ENCODE measurements at places on chromosomes 13 and 19.

DNA sequence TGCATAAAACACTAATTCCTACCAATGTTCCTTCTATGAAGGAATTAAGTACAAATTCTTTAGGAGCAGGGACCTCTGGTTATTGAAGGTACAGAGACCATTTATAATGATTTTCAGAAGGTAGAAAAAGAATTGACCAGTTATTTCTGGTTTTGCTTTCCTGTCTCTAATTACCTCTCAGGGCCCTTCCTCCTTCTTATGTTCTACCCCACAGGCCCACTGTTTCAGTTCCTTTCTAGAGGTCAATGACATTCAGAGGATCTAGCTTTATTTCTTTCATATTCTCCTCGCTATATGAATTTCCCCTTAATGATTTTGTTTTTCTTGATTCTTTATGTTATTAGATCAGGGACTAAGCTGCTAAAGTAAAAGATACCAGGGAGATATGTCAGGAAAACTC, 345.0 kb upstream of the SPRY2 start:
- no peak for DNase-seq

GRCh38 chr19:13700621-13701020, 63.7 kb upstream of the MRI1 start:
- DNase-seq, result no peak

DNA sequence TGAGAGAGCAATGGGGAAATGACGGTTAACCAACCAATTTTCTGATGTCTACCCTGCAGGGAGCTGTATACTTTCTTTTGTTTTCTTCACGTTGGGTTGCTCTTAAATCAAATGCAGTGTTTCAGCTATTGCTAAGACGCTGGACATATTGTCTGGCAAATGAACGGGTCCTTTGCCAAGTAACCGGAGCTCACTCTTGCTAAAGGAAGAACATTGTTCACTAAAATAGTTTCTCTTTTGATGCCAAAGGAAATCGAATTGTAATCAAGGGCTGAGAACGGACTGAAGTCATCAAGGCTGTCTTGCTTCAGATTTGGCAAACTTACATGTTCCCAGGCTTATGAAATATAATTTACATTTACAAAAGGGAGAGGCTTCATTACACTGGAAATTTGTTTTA, 142.3 kb upstream of the ARGLU1 start:
- DNase-seq, result no peak

DNA sequence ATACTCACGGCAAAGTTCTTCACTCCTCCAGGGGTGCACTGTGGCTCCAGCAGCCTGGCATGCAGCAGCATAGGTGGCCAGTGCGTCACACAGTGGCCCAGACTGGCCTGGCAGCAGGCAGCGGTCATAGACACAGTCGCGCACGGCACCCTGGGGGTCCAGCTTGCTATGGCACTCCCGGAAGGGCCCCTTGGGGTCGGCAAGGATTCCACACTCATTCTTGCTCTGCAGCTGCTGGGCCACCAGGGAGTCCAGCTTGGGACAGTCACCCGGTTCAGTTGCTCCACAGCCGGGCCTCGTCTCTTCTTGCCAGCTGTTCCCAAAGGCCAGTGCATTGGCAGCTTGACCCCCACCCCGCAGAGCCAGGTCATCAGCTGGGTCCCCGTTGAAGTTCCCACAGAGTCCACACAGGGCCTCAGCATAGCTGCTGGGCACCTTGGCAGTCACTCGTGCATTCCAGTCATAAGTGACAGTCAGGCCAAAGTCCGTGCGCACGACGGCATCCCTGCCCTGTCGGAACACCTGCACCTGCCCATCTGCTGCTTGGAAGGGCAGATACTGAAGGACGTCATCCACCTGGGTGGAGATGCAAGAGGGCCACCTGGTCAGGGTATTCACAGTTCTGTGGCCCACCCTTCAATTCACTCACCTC, 20.6 kb downstream of the FCGBP start:
- DNase-seq, result no peak

GRCh38 chr19:45827459-45828093, 12.5 kb upstream of the RSPH6A start:
- no peak for DNase-seq

GRCh38 chr13:110593430-110594130, 21.8 kb upstream of the NAXD start:
- DNase-seq, result no peak

DNA sequence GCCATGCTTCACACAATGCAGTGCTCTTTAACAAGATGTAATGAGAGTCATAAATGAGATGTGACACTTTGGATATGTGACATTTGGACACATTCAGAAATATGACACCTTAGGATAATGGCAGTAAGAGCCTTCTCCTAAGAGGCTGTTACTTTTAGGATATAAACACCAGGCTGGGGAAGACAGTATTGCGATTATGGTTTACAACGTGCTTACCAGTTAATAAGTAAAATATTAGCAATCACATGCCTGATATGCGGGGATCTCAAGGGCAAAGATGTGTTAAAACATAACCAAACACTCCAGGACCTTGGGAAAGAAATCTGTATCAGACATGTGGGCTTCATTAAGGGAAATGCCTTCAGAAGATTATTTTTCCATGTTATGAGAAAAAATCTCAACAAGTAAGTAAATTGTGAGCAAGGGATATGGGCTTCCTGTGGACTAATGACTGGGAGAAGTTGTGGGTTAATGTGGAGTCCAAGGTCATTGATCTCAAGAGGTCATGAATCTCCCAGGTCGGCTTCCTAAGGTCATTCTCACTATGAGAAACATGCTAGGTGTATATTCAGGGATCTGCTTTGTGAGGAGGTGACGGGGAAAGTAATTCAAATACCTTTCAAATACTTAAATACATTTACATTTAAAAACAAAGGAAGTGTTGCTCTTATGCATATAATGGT, 105.3 kb downstream of the STARD13 start:
- DNase-seq, result no peak

DNA sequence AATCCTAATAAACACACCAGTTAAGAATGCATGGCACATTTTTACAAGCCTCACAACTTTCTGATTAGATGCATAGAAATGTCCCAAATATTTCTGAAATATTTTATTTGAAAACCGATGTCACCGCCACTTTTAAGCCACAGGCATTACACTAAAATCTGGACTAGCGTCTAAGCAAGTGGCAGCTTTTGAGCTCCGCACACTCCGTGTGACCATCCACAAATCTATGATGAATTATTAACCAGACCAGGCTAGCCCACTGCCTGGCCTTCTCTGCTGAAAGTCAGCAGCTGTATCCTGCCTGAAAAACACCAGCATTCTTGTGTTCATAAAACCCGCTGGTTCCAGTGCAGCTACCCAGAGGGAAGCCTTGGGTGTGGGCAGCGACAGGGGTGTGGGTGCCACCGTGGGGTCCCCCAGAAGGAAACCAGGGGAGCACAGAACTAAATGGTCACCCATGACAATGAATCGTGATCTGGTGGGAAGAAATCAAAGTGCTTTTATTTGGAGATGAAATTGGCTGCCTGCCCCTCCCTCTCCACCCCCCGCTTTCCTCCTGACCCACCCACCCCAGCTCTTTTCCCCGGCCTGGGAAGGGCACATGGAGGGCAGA, 13.8 kb downstream of the RASA3 start:
- DNase-seq, result no peak

- peak; percentile 81 for DNase-seq
These were observed 630 bp downstream of the COQ8B start for GRCh38 chr19:40716031-40716481.

DNA sequence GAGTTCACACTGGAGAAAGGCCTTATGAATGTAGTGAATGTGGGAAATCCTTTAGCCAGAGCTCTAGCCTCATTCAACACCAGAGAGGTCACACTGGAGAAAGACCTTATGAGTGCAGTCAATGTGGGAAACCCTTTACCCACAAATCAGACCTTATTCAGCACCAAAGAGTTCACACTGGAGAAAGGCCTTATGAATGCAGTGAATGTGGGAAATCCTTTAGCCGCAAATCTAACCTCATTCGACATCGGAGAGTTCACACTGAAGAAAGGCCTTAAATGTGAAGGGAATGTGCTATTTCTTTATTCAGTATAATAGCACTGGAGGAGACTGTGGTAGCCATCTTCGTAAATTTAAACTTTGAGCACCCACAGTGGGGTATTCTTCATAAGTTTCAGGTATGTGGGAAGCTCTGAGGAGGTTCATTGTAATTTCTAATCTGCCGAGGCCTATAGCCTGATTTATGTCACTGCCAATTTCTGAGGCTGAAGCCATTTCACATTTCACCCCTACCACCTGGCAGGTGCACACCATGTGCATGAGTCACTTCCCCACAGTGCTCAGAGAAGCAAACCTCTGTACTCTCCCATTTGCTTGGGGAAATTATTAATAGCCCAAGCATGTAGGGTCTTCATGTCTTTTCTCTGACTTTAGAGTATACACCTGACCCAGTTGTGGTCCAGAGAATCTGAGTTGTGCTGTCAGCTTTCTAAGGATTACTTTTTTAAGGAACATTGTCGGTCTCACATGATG, 6.4 kb downstream of the ZNF551 start:
- no peak for DNase-seq

DNA sequence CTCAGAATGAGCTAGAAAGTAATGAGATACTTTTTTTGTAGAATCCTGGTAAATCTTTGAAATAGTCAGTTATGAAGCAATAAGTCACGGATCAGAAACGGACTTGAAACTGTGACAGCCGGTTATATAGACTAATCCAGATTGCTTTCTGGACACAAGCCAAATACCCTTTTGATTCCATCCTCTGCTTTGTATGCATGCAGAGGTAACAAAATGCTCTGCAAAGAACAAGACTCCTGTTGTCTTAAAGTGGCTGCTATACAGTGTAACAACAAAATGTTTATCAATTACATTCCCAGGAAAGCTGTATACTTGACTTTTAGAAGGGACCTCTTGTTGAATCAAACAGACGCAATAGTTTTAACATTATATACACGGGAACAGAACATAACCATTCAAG, 66.5 kb upstream of the STARD13 start:
- DNase-seq, result no peak

DNA sequence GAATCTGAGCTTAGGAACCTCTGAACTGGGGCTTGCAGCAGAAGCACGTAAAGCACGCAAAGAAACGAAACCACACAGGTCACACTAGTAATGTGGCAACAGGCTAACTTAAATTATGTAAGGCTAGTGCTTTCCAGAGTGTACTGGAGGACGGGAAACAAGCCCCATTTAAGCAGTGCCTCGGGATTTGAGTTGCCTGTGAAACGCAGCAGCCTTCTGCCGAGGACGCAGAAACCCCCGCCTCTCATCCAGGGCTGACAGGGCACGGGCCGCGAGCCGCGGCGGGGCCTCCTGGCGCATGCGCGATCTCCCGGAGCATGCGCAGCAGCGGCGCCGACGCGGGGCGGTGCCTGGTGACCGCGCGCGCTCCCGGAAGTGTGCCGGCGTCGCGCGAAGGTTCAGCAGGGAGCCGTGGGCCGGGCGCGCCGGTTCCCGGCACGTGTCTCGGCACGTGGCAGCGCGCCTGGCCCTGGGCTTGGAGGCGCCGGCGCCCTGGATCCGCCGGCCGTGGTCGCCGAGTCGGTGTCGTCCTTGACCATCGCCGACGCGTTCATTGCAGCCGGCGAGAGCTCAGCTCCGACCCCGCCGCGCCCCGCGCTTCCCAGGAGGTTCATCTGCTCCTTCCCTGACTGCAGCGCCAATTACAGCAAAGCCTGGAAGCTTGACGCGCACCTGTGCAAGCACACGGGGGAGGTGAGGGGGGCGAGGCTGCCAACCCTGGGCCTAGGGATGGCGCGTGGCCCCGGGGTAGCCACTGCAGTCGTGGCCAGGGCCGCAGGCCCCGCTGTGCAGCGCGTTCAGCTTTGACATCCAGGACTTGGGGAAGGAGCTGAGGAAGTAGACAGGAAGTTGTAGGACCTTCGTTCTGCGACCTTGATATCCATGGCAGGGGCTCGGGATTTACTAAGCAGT, at the start of gene GTF3A:
GTF3A (plus strand) TSS at position 374 of the 912 bp plus-strand sequence.
- DNase-seq, result peak; percentile 87

DNA sequence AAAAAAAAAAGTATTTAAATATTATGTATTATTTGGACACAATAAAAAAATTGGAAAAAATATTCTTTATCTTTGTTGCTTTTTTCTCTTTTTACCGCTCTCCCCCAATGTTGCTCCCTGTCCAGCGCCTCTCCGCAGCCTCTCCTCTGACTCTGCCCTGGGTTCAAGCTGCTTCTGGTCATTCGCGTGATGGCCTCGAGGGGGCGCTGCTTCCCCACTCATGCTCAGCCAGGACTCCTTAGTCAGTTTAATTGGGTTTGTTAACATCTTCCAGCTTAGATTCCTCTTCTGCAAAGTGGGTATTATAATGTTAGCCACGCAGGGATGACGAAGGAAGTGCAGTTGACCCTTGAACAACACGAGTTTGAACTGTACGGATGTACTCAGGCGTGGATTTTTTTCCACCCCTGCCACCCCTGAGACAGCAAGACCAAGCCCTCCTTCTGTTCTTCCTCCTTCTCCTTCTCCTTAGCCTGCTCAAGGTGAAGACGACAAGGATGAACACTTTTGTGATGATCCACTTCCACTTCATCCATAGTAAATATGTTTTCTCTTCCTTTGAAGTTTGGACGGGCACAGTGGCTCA, 4.9 kb upstream of the NWD1 start:
- peak; percentile 44 for DNase-seq

DNA sequence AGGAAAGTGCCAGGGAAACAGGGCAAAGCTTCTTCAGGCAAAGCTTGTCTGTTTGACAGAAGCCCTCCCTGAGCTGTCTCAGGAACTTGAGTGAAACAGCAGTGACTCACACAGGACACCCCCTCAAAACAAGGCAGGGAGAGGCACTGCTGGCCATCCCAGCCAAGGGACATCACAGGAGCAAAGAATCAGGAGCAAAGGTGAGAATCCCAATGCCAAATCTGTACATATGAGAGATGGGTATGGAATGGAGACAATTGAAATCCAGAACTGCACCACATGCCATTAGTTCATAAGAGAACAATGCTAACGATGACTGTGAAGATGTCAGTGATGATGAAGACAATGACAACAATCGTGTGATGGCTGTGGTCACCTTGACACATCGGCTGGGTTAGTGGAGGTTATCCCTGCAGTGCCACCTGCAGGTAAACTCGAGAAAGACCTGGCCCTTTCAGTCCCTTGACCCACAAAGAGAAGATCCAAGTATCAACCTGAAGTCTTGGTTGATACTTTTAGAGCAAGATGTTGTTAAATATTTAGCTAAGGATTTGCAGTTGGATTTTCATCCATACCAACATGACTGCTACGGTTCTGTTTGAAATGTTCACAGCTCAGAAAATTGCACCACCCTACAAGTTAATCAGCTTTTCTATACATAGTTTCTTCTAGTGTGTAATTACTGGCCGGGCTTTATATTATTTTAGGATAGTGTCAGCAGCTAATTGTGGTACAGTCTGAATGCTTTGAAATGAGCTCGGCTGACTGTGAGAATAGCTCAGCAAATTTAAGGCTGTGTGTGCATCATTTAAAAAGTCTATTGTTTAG, 42.0 kb upstream of the IPO5 start:
- DNase-seq, result peak; percentile 33

Measured in activated T-cell treated with anti-CD3 and anti-CD28 coated beads, Interleukin-2, amount 50 U/mL, for 72 hours (primary cell).